Regular cardiac myocyte (primary cell): ENCODE measurements at places on chromosomes 7 and 10. TPM values are rescaled to one million over a fixed set of nuclear protein-coding genes. Genes with fewer than 3 reads are reported as not detected.

The TRPV6 gene
- total RNA-seq, result not detected in 2 replicates

The ASB4 gene
- total RNA-seq, result not detected in 2 replicates

The ICA1 gene
- 2.1 TPM in 1 of 2 replicates, not detected in the other for total RNA-seq

The CLDN4 gene
- total RNA-seq, result 0.85 and 2.7 TPM in 2 replicates

The CALHM1 gene
- total RNA-seq, result not detected in 2 replicates

The PTPRE gene
- 1.7 and 3.9 TPM in 2 replicates for total RNA-seq

The ADAM12 gene
- 21.3 and 92.2 TPM in 2 replicates for total RNA-seq

The HNRNPF gene
- 167 and 334 TPM in 2 replicates for total RNA-seq

The PALD1 gene
- 0.19 and 0.56 TPM in 2 replicates for total RNA-seq

The SNX13 gene
- 31.2 and 58.6 TPM in 2 replicates for total RNA-seq

The CHAT gene
- not detected in 2 replicates for total RNA-seq

The GRID1 gene
- total RNA-seq, result not detected in 2 replicates

The CFAP69 gene
- total RNA-seq, result 1.2 and 9.0 TPM in 2 replicates

The SLC4A2 gene
- 71.6 and 91.4 TPM in 2 replicates for total RNA-seq

The CCDC3 gene
- total RNA-seq, result 4.5 and 6.5 TPM in 2 replicates

The MSANTD7 gene
- total RNA-seq, result 18.9 and 27.4 TPM in 2 replicates

The ANKRD1 gene
- 169 and 275 TPM in 2 replicates for total RNA-seq

The ABLIM1 gene
- total RNA-seq, result 3.1 and 8.5 TPM in 2 replicates

The MSS51 gene
- 1.2 and 2.3 TPM in 2 replicates for total RNA-seq

The CISD1 gene
- 19.2 and 27.0 TPM in 2 replicates for total RNA-seq

The LRRC27 gene
- total RNA-seq, result 6.3 and 10.1 TPM in 2 replicates

The PURB gene
- total RNA-seq, result 13.5 and 14.8 TPM in 2 replicates

The PLCE1 gene
- 1.2 and 1.4 TPM in 2 replicates for total RNA-seq

The HOXA3 gene
- total RNA-seq, result under 0.01 TPM in 1 of 2 replicates, not detected in the other

The KMT2E gene
- 75.7 and 117 TPM in 2 replicates for total RNA-seq

The SPDYE11 gene
- total RNA-seq, result not detected in 2 replicates

The MAGI2 gene
- 3.3 and 7.9 TPM in 2 replicates for total RNA-seq
